GM13977 (cell line): ENCODE measurements at places on chromosomes 16 and 17.

GRCh38 chr16:28846933-28847273 lies 755 bp upstream of the TUFM start:
- DNase-seq, result no peak

DNA sequence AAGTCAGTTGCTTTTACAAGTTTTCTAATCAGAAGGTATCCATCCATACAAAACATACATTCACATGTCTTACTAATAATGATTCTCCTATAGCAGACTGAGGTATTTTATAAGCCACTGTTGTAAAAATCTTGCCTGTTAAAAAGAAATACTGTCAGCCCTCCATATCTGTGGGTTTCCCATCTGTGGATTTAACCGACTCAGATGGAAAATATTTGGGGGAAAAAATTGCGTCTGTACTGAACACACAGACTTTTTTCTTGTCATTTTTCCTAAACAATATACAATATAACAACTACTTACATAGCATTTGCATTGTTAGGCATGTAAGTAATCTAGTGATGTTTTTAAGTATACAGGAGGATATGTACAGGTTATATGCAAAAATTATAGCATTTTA lies 90.4 kb downstream of the PARN start:
- DNase-seq, result no peak

DNA sequence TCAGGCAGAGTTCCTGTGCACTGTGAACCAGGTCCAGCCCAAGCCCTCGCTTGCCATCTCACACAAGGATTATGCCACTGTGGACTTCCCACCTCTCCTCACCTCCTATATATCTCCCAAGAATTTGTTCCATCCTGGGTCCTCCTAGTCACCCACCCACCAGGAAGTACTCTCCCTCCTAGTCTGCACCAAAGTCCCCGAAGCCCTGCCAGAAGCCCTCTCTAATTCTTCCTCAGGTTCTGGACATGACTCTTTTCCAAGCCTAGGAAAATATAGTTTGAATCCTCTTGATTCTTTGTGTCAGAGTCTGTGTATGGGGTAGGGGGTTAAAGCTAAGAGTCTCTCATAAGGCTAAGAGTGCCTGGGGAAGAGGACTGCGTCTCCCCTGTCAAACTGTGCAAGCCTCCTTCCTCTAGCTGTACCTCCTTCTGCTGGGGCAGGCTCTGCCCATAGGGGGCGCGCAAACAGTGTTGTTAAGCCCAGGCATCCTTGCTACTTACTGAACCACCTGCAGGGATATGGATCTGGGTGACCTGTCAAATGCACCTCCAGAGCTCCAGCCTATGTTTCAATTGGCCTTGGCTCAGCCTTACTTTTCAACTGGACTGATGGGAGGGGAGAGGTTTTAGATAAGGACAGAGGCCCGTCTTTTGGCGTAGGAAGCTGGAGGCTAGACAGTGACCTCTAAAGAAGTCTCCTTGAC lies 16.6 kb upstream of the DLX4 start:
- peak; percentile 88 for DNase-seq

- peak; percentile 62 for DNase-seq
Observed at GRCh38 chr17:72466199-72466598, 345.4 kb downstream of the SOX9 start.

- no peak for DNase-seq
Observed at GRCh38 chr16:1850981-1851380, 21.0 kb downstream of the MEIOB start.

- DNase-seq, result no peak
Observed at GRCh38 chr16:55555436-55555835, 11.0 kb upstream of the CAPNS2 start.

DNA sequence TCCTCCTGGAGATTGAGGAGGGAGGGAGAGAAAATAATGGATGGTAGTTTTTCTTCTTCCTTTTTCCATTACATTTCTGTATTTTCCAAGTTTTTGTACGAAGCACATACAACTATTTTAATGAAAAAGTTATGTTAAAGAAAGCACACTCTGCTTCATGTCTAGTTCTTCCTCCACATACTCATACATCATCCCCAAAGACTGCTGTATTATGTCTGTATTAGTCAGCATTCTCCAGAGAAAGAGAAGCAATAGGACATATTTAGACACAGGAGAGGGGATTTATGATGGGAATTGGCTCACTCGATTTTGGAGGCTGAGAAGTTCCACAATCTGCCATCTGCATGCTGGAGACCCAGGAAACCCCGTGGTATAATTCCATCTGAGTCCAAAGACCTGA lies 10.1 kb upstream of the ACSM2A start:
- no peak for DNase-seq

DNA sequence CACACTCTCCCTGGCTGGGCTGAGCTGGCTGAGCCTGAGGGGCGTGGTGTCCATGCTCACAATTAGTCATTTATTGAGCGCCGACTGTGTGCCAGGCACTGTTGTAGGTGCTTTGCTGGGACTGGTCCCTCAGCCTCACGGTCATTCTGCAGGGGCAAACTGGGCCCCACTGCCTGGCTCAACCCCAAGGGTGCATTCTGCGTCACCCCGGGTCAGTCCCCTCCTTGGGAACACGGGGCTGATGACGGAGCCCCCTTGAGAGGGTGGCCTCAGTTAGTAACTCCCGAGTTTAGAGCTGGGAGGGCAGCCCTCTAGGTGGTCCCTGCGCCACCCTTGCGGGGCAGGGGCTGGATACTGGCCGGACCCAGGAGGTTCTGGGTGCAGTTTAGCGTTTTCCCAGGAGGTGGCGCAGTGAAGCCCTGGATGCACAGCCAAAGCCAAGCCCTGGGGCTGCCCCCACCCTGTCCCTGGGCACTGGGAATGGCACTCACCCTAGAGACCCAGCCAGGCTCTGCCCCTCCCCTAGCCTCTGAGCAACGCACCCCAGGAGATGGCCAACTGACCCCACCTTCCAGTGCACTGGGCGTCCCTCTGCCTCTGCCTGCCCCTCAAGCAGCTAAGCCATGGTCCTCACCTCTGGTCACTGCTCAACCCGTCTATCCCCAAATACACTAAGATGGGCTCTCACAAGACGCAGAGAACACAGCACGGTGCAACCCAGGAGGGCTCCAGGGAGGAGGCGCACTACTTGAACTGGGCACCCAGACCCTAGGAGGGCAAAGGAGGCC lies 243.2 kb upstream of the GSE1 start:
- DNase-seq, result peak; percentile 84

DNA sequence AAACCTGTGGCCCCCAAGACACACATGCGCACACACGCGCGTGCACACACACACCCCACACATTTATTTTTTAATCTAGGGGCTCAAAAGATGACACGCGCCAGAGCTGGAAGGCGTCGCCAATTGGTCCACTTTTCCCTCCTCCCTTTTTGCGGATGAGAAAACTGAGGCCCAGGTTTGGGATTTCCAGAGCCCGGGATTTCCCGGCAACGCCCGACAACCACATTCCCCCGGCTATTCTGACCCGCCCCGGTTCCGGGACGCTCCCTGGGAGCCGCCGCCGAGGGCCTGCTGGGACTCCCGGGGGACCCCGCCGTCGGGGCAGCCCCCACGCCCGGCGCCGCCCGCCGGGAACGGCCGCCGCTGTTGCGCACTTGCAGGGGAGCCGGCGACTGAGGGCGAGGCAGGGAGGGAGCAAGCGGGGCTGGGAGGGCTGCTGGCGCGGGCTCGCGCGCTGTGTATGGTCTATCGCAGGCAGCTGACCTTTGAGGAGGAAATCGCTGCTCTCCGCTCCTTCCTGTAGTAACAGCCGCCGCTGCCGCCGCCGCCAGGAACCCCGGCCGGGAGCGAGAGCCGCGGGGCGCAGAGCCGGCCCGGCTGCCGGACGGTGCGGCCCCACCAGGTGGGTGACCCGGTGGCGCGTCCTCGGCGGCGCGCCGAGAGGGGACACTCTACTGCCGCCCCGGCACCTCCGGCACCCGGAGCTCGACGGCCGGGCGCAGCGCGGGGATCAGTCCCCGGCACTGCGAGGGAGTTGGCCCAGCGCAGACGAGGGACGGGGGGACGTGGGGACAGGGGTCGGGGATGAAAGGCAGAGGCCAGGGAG lies at the start of gene STAT5A:
Gene STAT5A, plus strand, starts transcription at position 522 of the 826 bp plus-strand sequence. CDS start 914 bp downstream, outside the sequence.
- peak; percentile 93 for DNase-seq

DNA sequence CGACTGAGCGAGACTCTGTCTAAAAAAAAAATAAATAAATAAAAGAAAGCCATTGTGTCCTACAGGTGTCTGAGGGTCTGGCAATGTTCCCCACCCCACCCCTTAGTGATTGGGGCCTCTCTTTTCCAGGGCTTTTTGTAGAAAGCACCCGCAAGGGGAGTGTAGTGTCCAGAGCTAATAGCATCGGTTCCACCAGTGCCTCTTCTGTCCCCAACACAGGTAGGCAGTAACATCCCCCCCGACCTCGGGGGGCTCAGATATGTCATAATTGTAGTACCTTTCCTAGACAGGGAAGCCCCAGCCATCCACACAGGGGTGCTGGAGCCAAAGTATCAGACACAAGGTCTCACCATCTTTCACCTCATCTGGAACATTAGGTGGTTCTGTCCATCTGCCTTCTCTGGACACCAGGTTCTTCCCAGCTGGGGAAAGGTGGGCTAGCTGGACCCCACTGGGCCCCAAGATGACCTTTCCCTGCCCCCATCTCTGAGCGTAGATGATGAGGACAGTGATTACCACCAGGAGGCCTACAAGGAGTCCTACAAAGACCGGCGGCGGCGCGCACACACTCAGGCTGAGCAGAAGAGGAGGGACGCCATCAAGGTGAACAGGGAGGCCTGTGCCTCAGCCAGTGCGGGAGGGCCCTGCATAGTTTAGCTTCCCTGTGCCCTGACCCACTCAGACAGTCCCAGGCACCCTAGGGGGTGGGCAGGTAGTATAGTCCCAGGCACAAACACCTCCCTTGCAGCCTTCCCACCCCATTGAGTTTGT lies 1.6 kb downstream of the MLX start:
- no peak for DNase-seq

GRCh38 chr17:50866950-50867362 lies 802 bp upstream of the TOB1 start:
- peak; percentile 40 for DNase-seq

- no peak for DNase-seq
Observed at GRCh38 chr17:62702746-62703260, 75.3 kb downstream of the MRC2 start.

GRCh38 chr17:77667478-77667877 lies 291.0 kb upstream of the TNRC6C start:
- no peak for DNase-seq

- DNase-seq, result no peak
Observed at GRCh38 chr17:8961829-8962228, 3.7 kb downstream of the PIK3R5 start.

- no peak for DNase-seq
Observed at GRCh38 chr17:73029991-73030390, 62.5 kb downstream of the SLC39A11 start.

DNA sequence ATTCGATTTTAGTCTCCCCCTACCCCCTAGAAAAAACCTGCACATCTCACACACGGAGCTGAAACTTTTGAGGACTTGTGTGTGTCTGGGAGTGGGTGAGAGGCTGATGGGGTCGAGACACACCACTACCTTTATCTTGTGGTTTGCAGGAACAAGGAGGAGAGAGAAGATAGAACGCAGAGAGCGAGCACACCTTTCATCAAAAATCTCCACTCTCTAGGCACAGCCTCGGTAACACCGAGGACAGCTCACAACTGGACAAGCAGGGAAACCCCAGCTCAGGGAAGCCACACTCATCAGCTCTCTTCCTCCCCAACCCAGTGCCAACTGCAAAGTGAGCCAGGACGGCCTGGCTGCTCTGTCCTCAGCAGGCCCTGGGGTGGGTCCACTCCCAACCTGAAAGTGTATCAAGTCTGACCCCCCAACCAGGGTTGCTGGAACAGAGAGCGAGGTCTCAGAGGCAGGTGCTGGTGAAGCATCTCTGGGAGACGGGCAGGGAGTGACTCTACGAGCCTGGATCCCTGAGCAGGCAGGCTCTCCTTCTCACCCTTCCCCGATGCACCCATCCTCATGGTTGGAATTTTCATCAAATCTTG lies 5.2 kb upstream of the GHDC start:
- DNase-seq, result no peak

DNA sequence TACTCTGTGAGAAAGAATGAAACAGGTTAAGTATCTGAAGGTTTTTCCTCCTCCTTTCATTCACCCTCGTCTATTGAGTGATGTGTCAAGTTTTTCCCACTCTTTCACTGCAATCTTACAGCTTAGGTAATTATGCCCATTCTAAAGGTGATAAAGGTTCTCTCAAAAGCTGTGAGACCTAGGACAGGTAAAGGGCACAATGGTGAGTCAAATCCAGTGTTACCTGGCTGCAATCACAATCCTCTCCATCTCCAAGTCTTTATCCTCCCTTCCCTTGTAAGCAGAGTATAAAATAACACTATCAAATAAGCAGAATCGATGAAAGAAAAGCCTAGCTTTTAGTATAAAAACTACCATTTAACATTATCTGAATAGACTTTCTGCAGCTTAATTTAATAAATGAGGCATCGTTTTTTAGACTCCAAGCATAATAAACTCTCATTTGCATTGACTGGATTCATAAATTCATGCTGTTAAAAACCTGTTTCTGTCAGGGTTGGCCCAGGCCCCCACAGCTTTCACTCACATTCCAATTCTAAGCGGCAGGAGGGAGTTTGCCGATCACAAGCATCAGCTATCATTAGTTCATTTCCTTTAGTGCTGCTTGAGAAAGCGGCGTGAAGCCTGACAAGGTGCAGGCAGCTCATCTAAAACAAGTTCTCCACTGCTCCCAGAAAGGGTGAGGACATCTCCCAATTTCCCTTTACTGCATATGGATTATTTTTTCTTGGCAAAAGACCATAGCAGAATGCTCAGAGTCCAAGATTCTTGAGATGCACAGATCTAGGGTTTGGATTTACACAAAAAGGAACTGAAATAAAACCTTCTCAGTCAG lies 67.8 kb downstream of the CDH8 start:
- DNase-seq, result no peak

DNA sequence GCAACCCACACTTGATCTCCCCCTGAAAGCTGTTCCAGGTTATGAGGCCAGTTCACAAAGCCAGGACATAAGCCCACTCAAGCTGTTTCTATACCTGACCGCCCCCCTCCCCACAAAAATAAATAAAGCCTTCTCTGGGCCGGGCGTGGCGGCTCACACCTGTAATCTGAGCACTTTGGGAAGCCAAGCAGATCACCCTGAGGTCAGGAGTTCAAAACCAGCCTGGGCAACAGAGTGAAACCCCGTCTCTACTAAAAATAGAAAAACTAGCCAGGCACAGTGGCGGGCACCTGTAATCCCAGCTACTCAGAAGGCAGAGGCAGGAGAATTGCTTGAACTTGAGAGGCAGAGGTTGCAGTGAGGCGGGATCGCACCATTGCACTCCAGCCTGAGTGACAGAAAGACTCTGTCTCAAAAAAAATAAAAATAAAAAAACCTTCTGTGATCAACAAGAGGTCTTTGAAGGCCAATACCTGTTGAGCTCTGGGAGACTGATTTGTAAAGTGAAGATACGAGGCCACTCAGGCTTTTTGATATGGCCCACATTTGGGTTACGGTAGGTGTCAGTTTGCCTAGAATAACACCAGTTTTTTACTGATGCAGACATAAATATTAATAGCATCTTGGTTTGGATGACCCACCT lies 2.2 kb downstream of the KDM8 start:
- no peak for DNase-seq

- no peak for DNase-seq
Observed at GRCh38 chr17:74249590-74250270, 24.3 kb upstream of the DNAI2 start.

GRCh38 chr16:70700101-70701020 lies 14.5 kb upstream of the MTSS2 start:
- no peak for DNase-seq

- no peak for DNase-seq
Observed at GRCh38 chr17:1077581-1077985, 80.7 kb downstream of the TIMM22 start.

- DNase-seq, result no peak
Observed at GRCh38 chr17:7732981-7733539, 15.5 kb downstream of the DNAH2 start.
